ENCODE measurements at places on chromosomes 2 and 18. TPM values are rescaled to one million over a fixed set of nuclear protein-coding genes. Genes with fewer than 3 reads are reported as not detected.

GRCh38 chr2:29284671-29285070 is 169.5 kb downstream of the CLIP4 start:
- DNase-seq: no peak

DNA sequence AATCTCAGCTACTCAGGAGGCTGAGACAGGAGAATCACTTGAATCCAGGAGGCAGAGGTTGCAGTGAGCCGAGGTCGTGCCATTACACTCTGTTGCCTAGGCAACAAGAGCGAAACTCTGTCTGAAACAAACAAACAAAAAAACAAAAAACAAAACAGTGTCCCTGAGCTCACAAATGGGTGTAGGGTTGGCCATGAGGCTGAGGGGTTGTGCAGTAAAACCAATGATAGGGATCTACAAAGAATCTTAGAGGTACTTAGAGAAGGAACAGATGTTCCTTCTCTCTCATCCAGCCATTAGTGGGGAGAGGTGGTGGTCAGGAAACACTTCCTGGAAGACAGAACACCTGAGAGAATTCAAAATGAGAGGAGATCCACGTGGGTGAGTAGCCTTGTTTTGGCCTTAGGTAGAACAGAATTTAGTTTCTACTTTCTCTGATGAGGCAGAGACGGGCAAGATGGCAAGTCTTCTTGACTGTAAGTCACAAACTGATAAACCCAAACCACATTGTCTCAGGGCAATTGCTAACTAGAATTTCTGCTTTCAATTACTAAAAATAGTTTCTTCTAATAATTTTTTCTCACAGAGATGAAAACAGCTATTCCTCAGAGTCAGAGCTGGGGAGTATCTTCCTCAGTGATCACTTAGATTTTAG is 61.5 kb upstream of the PPM1B start:
- DNase-seq: no peak

DNA sequence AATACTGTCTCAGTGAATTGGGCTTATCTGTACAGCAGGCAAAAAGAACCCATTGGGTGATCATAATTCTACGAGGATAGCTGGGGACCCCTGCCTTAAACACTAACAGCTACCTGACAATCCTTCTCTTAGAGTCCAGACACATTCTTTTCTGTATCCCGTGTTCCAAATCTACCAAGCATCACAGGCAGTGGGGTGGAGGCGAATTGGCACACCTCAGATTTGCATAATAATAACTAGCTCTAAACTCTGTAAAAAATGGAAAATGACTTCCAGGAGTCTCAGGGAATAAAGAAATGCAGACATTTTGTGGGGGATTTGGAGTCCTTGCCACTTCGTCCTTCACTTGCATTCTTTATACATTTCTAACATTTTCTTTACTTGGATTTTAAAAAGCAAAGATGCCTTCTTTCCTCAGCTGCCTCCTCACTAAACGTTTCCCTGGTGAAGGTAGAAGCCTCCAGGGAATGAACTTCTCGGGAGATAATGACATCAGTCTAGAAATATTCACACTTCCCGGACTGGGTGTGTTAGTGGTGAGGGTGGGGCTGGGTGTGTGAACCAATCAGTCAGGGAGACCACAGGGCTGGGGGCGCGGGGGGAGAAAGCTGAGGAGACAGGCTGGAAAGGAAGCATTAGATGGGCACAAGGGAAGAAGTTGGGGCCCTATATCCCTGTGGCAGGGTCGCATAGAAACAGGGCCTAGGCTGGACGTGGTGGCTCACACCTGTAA is 59.1 kb upstream of the BOD1L2 start:
- DNase-seq: no peak

The ACVR1C gene
- total RNA-seq: 1.7 TPM

The CDH2 gene
- total RNA-seq: 0.18 TPM

DNA sequence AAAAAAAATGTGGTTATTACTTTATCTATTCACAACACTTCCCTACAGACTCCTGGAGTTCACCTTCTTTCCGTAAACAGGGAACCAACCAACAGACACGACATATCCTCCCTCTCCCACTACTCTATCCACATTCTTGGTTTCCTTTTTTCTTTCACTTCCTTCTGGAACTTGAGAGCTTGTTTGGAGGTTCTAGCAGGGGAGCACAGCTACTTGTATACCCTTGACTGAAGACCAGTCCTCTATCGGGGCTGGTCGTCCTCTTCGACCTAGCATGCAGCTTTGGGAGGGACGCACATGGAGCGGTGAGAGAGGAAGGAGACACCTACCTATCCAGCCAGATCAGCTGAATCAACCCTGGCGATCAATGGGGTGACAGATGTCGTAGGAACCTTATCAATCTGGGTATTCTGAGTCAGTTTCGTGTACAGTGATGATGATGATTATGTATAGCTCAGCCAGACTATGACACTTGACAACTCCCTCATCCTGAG is 43.5 kb upstream of the MSH2 start:
- DNase-seq: no peak

DNA sequence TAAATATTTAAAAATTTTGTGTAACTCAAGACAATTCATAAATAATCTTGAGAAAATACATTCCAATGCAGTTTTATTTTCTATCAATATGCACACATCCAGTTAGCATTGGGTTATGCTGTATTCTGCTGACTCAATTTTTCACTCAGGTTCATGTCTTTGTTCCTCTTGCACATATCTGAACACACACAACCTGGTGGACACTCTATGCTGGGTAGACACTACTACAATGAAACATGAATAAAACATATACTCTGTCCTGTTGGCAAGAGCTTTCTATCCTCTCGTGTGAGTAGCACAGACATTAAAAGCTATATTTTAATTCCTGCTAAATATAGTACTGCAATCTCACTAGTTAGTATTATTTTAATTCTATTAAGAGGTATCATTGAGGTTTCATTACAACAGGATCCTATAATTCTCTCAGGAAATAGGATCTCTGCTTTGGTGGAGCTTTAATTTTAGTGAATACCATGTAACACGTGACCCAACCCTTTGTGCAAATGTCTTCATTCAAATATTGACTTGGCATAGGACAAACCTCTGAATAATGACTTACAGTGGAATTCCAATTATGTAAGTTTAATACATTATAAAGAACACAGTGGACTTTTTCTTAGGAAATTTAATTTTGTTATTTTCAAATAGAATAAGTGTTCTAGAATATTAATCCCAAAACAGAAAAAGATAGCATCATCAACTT is 342.3 kb upstream of the TMEFF2 start:
- no peak for DNase-seq

- DNase-seq: no peak
Observed at GRCh38 chr2:16813593-16813992, 148.0 kb upstream of the CYRIA start.

The BUB1 gene
- 111 TPM for total RNA-seq

GRCh38 chr2:150413910-150414309 is 73.6 kb downstream of the RND3 start:
- no peak for DNase-seq

The CASP8 gene
- 35.2 TPM for total RNA-seq

DNA sequence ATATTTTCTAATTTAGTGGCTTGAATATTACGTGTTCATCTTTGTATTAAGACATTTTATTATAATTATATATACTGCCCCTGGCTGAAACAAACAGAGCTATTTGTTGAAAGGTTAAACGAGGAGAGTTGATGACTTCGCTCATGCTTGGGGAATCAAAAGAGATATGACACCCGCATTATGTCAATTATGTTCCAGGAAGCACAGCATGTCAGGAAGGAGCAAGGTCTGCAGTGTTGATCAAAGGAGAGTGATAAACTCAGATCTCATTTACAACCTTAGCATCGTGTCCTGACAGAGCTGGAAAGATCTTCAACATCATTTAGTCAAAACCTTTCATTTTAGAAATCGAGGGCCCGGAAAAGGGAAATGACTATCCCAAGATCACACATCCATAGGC is 510.1 kb downstream of the TDRD15 start:
- no peak for DNase-seq

The DSC1 gene
- total RNA-seq: 0.23 TPM

The CPLX4 gene
- total RNA-seq: not detected

DNA sequence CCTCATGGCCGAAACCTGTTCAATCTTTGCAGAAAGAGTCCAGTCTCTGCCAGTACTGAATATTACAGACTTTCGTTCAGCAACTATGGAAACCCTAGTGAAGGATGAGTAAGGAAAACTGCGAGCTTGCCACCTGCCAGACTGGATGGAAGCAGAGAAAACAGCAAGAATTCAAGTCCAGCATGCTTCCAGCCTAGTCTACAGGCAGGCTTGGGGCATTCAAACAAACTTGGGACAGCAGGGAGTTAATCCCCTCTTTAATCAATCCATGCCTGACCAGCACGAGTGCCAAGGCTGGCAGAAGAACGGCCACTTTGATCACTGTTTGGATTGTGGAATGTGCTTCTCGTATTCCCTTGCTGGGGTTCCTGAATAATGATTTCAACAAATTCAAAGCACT is 145.2 kb downstream of the EPHA4 start:
- DNase-seq: no peak

GRCh38 chr2:171081649-171082111 is 79.0 kb downstream of the TLK1 start:
- DNase-seq: peak; percentile 18

DNA sequence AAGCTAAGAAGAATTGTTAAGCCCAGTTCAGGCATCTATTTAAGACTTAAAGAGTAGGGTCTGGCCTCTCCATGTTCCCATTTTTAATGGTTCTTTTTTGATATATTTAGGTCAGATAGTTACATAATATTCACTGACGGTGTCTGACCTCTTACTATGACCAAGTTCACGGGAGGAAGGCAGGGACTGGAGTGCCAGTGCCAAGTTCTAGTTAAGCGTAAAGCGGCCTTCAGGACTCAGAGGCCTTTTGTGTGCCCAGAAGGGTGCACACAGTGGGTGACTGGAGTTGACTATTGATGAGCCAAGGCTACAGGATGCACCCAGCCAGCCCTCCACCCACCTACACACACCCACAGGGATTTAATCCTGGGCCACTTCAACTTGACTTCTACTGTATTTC is 290.9 kb downstream of the PIEZO2 start:
- no peak for DNase-seq

The FSHR gene
- total RNA-seq: not detected

The HES6 gene
- total RNA-seq: 5.2 TPM

GRCh38 chr18:58412844-58413666 is 215.8 kb downstream of the ALPK2 start:
- no peak for DNase-seq

The DSG4 gene
- not detected for total RNA-seq

GRCh38 chr2:197296835-197297234 is 13.7 kb downstream of the ANKRD44 start:
- DNase-seq: no peak

The ABCG8 gene
- not detected for total RNA-seq

The TM4SF20 gene
- not detected for total RNA-seq

The DLGAP1 gene
- total RNA-seq: not detected

GRCh38 chr2:11018651-11019185 is 107.0 kb downstream of the KCNF1 start:
- no peak for DNase-seq

The RANBP2 gene
- total RNA-seq: 69.6 TPM

DNA sequence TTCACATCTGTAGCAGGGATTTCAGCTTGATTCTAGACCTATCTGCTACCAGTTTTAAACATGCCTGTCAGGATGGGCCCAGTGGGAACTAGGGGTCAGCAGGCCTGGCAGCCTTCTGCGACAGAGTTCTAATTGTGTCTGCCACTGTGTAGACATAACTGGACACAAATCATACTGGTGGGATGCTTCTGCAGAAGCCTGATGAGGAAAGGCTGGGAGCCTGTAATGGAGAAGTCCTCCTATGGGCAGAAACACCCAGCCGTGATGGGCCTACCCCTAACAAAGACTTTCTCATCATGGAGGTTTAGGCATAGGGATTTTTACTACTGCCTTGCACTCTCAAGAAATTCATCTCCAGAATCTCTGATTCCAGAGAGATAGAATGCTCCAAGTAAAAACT is 166.9 kb downstream of the PDE11A start:
- DNase-seq: no peak

The OSBPL6 gene
- total RNA-seq: 4.0 TPM

The CRYGD gene
- total RNA-seq: not detected

- no peak for DNase-seq
Observed at GRCh38 chr18:31648966-31649429, 35.4 kb downstream of the B4GALT6 start.

DNA sequence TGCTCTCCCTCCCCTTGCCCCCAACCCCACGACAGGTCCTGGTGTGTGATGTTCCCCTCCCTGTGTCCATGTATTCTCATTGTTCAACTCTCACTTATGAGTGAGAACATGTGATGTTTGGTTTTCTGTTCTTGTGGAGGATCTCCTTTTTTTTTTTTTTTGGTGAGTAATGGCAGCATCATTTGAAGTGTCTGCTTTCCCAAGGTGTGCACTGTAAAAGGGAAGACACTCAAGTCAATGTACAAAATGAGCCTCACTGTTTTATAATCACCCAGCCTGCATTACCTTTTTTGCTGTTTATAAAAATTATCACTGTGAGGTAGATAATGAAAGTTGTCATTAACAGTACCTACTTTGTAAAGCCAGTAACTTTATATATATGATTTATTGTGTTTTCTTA is 56.9 kb downstream of the INSIG2 start:
- DNase-seq: no peak

The TMEM182 gene
- 4.4 TPM for total RNA-seq

- DNase-seq: no peak
Observed at GRCh38 chr18:48961547-48961946, 10.8 kb upstream of the SMAD7 start.

The ASNSD1 gene
- total RNA-seq: 43.2 TPM

DNA sequence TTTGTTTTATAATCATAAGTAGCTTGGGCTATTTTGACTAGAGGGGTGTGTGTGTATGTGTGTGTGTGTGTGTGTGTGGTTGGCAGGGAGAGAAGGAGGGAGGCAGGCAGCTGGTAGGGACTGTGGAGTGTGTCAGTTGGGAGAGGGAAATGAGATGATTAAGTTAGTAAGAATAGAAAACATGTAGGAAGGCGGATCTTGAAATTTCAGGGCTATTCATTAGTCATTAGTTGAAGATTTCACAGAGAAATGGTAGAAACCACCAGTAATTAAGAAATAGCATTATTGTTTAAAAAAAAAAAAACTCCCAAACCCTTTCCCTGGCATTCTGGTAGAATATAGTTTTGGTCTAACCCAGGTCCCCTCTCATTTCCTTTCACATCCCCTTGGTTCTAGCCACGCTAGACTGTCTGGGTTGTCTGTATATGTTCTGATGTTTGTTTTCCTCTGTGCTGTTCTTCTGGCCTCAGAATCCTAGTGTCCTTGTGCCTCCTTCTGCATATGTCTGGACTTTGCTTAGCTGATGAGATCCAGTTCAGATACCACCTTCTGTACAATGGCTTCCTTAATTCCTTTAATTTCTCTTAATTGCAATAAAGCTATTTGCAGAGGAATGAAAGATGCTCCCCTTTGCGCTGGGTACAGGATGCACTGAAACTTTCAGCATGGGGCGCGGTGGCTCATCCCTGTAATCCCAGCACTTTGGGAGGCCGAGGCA is 161.6 kb downstream of the NEDD4L start:
- DNase-seq: no peak

The LOXHD1 gene
- 0.45 TPM for total RNA-seq

DNA sequence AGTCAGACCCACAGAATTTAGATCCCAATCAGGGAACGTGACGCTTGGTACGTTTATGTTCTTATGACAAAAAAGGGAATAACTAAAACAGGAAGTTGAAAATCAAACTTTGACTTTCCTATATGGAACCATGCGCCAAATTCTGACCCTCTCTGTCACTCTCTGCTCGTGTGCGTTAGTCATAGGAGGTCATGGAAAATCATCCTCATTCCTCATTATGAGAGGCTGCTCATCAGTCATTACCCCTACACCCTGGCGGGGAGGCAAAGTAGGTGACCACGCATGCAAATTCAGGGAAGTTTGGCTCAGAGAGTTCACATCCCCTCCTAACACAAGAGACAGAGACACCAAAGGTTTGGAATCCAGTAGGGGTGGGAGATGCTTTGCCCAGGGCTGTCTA is 15.5 kb downstream of the IL1F10 start:
- DNase-seq: no peak

The LRRC30 gene
- total RNA-seq: not detected
